ENCODE measurements at places on chromosomes 4 and X.
A peak's percentile ranks its signal among the peaks of the same experiment; 100 is the strongest.

- no peak for DNase-seq
Measured at GRCh38 chr4:102881343-102881742, 12.6 kb downstream of the CISD2 start.

GRCh38 chrX:153929576-153929975 is 3.5 kb upstream of the ARHGAP4 start:
- DNase-seq = no peak

- no peak for DNase-seq
Measured at GRCh38 chr4:112185334-112185733, 40.1 kb downstream of the FAM241A start.

DNA sequence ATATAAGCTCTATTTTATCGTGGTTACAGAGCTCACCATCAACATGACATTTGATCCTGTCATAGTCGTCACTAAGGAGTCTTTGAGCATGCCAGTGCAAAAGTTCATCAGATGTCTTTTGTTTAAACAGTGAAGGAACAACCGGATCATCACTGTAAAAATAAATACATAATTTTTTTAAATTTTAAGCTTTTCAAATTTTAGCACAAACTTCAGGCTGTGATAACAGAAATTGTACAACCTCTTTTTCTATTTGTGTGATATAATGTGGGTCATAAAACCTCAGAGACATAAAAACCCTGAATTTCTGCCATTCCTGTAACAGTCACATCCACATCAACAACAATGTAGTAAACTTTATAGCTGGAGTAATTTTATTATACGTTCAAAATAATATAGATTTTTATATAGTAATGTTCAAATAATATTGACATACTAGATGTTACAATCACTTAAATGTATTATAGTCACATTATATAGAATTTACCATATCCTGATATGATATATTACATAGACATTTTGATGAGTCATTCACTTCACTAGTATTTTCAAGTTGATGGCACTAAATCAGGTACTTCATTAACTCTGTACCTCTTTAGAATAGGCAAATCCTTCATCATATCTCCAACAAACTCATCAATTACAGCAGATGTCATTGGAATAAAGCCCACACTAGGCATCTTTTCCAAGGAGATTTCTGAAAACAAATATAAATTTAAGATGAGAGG is 47.7 kb downstream of the DDX60L start:
- DNase-seq = no peak

GRCh38 chrX:39654952-39655351 is 442.8 kb downstream of the BCOR start:
- no peak for DNase-seq

DNA sequence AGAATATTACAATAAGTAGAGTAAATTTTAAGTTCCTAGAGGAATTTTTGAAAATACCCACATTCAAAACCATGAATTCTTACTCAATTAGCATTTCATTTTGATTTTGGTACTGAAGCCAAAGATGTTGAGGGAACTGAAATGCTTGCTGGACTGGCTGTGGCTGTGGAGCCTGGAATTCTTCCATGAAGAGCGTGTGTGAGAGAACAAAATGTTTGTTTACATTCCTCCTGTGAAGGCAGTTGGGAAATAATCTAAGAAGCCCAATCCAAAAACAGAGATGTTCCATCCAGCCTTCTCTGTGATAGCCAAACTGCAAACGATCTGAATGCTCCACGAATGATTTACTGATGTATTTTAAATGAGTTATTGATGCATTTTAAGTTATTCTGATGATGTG is 3.8 kb upstream of the ADH1B start:
- no peak for DNase-seq

DNA sequence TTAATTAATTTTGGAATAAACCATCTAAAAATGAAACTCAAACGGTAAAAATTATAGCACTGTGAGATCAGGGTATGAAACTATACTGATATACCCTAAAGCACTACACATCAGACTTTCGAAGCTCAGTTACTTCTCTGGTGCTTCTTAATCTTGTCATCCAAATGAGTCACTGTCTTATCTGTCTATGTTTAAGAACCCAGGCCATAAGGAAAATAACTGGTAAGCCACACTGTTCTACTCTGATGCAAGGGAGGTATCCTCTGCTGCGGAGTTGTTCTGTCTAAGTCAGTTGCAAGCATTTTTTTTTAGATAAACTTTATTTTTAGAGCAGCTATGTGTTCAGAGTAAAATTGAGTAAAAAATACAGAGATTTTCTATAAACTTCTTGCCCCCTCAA is 830.8 kb upstream of the POU3F4 start:
- no peak for DNase-seq

GRCh38 chr4:66606908-66607307 is 936.6 kb upstream of the EPHA5 start:
- no peak for DNase-seq

DNA sequence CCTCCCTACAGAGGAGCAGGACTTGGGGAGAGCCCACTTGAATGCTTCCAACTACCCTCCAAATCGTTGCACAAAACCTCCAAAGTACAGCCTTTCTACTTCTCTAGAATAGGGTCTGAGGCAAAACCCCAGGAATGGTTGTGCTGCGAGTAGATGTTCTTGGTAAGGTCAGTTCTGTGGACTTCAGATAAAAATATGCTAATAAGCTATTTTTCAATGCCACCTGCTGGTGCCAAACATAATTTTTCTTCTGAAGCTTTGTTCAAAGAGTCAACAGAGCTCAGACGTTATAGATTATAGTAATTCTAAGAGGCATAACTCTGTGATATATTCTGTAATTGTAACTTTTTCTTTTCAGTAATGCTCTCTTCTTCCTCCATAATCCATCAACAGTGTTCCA is 425.7 kb downstream of the GPAT3 start:
- DNase-seq = no peak

- no peak for DNase-seq
Measured at GRCh38 chr4:125432078-125432477, 117.3 kb downstream of the FAT4 start.

DNA sequence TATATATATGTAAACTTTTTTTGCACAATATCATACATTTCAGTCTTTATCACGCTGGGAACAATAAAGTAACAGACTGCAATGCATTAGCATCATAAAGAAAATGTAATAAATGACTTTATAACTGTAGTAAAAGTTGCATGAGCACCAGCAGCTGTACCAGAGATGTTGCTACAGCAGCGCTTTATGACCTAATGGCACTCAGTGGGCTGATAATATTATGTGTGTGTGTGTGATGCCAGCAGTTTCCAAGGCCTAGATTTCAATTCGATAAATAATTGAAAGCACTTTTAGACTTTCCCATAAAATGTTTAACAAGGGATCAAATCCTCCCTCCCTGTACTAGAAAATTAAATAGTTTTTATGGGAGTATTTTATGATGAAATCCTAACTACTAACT is 367.6 kb upstream of the AGA start:
- DNase-seq = no peak

- DNase-seq = no peak
Measured at GRCh38 chrX:110987292-110987691, 108.7 kb upstream of the PAK3 start.

GRCh38 chr4:83771113-83771705 is 235.3 kb downstream of the GPAT3 start:
- no peak for DNase-seq

DNA sequence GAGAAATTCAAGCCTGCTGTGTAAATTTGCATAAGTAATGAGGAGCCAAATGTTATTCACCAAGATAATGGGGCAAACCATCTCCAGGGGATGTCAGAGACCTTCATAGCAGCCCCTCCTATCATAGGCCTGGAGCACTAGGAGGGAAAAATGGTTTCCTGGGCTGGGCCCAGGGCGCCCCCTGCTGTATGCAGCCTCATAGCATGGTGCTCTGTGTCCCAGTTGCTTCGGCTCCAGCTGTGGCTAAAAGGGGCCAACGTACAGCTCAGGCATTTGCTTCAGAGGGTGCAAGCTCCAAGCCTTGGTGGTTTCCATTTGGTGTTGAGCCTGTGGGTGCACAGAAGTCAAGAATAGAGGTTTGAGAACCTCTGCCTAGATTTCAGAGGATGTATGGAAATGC is 859.3 kb downstream of the RPA4 start:
- DNase-seq = no peak

DNA sequence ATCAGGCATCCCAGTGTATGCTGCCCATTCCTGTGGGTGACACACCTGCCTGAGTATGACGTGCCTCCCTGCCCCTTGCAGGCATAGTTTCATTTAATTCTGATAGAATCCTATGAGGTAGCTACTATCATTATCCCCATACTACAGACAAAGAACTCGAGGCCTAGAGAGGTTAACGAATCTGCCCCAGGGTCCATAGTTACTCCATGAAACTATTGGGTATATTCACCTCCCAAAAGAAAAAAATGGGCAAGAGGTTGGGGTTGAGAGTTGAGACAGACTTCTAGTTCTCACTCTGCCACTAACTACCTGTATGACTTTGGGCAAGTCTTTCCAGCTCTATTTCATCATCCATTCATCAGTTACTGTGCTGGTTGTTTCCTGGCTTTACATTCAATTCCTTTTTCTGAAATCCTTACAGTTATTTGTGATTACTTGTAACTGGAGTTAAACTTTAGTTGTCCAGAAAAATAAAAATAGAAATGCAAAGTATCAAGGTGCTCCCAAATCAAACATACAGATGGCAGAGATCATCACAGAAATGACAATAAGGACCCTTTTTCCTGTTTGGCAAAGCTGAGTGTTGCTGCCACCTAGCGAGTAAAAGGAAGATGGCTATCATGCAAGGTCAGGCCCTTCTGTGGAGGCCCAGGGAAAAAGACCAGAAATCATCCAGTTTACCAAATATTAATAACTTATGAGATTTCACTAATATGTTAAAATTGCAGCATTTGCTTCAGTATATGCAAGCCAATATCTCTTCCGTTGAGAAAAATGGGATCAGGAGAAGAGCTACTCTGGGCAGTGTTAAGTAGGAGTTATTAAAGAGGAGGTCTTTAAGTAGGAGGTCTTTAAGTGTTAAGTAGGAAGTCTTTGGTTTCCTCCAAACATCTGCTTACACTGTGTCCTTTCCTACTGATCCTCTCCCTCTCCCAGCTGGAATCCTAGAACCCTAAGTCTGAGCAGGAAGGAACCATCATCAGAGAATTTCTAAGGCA is 17.1 kb upstream of the MAP7D3 start:
- DNase-seq = peak; percentile 47

GRCh38 chrX:49799828-49800227 is 29.3 kb upstream of the PAGE4 start:
- DNase-seq = no peak

DNA sequence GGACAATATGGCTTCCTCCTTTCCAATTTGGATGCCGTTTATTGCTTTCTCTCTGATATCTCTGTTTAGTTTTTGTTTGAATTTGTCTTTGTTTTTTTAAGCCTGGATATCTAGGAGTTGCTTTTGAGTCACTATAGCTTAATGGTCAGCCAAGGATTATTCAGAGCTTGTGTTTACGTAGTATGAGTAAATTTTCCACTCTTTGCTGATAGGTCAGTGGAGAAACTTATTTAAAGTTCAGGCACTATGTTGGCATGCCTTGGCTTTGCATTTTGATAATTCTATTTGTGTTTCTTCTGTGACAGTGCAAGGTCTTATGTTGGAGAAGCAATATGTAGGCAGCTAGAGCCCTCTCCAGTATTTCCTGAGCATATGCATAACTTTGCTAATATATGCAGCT is 315.2 kb downstream of the GRID2 start:
- no peak for DNase-seq

- no peak for DNase-seq
Measured at GRCh38 chr4:102362922-102363432, 17.7 kb upstream of the SLC39A8 start.

DNA sequence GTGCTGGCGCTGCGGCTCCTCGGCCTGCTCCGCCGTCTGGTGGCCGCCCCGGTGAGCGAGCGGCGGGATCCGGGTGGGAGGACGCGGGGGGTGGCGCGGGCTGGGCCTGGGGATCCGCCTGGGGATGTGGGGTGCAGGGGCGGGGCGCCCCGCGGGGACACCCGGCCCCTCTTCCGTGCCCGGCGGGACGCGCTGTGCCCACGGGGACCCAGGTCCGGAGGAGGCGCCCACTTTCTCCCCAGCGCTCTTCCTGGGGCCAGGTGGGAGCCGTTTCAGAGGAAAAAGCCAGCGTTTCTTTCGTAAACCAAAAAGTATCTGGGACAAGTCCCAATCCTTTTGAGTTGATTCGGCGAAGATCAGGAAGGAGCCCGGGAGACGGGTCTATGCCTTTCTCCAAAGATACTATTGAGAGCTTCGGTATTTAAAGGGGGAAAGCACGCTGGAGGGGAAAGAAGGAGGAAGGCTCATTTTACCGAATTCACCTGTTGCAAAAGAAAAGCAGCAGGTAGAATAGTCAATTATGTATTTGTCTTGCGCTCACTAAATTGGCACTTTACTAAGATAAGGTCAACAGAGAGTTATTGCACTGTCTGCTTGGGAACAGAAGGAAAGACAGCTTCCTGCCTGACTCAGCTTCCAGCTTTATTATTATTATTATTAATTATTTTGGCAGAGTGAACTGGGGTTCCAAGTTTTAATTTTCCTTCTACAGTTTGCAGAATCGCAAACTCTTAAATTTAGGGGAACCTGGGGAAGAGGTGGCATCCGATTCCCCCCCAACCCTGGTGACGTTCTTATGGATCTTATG is 81.5 kb upstream of the CD99 start:
- no peak for DNase-seq

Data from immature natural killer cell (primary cell).